ENCODE measurements at places on chromosomes 7 and 10. TPM values are rescaled to one million over a fixed set of nuclear protein-coding genes. Genes with fewer than 3 reads are reported as not detected.

WEE2 gene
- not detected for total RNA-seq

CALML3 gene
- under 0.01 TPM for total RNA-seq

MMP21 gene
- under 0.01 TPM for total RNA-seq

ANKRD7 gene
- 0.92 TPM for total RNA-seq
